ENCODE measurements at places on chromosomes 3 and 15.

- DNase-seq, result no peak
Observed at GRCh38 chr15:49721091-49721490, 100.2 kb downstream of the DTWD1 start.

DNA sequence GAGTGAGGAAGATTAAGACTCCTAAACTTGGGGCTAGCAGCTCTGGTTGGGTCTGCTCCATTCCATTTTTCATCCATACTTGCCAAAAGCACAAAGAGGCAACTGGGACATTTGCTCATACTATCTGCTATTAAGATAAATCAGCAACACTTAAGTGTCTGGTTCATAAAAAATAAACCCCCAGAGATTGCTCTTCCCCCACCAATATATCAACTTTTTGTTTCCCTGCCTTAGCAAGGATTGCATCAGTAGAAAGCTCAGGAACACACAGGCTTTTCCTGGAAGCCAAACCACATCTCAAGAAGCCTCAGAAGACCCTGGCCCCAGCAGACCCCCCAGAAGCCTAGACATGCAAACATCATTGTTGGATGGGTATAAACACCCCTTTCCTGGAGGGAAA is 232.4 kb upstream of the WNT5A start:
- no peak for DNase-seq

- DNase-seq, result no peak
Observed at GRCh38 chr3:111947231-111947630, 31.6 kb upstream of the ABHD10 start.

- DNase-seq, result no peak
Observed at GRCh38 chr15:29089731-29090616, 179.6 kb downstream of the NSMCE3 start.

DNA sequence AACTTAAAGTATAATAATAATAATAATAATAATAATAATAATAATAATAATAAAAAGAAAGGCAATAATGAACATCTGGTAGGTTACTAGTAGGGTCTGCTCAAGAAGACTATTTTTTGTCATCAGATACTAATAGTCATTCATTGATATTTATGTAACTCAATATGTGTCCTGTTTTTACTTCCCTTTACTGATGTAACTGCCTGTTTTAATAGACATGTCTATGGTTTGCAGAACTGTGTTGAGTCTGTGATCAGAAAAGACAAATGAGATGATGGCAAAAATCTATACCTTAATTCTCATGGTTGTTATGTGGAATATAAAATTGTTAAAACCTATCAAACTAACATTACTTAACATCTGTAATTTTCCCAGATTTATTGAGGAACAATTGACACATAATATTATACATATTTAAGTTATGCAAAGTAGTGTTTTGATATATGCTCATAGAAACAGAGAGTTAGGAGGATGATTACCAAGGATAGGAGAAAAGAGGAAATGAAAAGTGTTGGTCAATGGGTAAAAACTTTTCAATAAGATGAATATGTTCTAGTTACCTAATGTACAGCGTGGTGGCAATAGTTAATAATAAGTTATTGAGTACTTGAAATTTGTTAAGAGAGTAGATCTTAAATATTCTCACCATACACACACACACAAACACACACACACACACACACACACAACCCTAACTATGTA is 699.4 kb downstream of the ZPLD1 start:
- no peak for DNase-seq
